Stimulated activated CD8-positive, alpha-beta memory T cell treated with anti-CD3 and anti-CD28 coated beads, Interleukin-15, amount 100 ng/mL, for 4 hours (primary cell): ENCODE measurements at places on chromosomes 7 and 10.

DNA sequence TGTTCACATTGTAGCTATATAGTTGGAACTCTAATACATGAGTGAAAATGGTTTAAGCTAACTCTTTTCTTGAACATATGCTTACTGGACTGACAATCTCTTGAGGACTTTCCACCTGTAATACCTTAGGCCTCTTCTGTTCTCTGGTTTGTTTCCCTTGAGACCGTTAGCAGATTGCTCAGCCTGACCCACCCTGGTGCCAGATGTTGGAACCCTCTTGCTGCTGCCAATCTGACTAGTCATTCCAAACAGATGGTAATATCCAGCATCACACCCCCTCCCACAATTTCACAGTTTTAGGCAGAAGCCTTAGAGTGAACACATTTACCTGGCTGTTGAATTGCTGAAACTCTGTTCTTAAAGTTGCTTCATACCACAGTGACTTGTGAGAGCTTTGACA, 18.7 kb downstream of the CALD1 start:
- DNase-seq: no peak

DNA sequence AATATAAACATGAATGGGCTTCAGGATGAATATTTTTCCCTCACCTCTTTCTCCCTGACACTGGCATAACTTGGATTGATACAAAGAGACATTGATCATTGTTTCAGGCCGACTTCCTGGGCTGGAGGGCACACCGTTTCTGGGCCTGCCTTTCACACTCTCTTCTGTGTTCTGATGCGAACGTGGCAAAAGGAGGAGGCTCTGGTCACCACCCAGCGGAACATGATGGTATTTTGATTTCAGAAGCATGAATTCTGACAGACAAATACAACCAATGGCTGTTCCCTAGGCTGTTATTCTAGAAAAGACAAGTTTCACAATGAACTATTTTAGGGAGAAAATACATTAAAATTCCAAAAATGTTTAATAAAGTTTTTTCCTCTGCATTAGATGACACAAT, 534.5 kb upstream of the MKI67 start:
- no peak for DNase-seq

- no peak for DNase-seq
These were observed 59.8 kb upstream of the TES start for GRCh38 chr7:116150588-116150987.

DNA sequence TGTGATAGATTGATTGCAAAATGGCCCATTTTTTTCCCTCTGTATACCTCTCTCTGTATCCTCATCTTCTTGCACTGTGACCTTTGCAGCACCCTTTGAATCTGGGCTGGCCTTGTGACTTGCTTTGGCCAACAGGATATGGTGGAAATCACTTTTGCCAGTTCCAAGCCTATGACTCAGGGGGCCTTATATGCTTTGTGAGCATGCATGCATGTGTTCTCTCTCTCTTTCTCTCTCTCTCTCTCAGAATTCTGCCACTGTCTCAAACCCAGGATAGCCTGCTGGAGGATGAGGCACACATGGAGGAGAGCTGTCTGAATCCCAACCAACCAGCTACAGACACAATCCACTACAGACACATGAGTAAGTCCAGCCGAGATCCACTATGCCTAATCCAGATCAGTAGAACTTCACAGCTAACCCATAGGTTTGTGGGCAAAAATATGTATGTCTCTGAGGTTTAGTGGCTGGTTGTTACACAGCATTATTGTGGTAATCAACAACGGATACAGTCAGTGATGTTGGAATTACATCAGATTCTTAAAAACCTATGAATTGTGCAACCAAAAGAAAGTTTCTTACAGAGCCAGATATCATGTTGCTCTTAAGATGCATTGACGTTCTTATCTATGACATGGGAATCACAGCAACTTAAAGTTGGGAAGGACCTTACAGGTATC, 41.8 kb upstream of the ABCB4 start:
- DNase-seq: no peak

GRCh38 chr10:74925291-74925690, 98.9 kb downstream of the KAT6B start:
- no peak for DNase-seq

DNA sequence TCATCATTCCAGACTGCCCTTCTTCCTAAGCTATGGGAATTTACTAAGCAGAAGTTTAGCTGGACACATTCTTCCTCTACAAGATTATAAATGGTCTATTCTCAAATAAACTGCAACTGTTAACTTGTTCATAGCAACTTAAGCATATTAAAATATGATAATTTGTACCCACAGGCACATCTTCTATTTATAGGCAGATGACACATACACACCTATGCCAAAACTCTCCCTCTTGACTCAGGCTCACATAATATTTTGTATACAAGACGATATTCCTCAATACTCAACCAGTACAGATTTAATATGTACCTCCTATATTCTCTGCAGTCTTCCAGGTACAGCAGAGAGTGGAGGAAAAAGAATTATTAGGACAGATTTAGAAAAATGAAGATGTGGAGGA, 232.7 kb upstream of the KIAA1217 start:
- no peak for DNase-seq

DNA sequence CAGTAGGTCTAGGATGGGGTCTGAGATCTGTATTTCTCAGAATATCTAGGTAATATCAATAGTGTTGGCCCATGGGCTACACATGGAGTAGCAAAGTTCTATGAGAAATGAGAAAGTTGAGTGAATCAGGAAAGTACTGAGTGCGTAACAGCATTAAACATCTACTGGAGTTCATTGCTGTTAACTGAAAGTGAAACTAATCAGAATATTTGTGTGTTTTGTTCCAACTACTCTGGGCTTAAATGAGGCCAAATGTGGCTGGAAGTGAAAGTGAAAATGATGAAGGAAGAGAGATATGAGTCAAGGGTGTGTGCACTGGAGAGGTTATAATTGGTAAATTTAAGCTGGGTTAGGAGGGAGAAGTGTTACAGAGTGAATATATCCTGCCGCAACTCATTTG, 46.5 kb downstream of the TMEM106B start:
- no peak for DNase-seq

DNA sequence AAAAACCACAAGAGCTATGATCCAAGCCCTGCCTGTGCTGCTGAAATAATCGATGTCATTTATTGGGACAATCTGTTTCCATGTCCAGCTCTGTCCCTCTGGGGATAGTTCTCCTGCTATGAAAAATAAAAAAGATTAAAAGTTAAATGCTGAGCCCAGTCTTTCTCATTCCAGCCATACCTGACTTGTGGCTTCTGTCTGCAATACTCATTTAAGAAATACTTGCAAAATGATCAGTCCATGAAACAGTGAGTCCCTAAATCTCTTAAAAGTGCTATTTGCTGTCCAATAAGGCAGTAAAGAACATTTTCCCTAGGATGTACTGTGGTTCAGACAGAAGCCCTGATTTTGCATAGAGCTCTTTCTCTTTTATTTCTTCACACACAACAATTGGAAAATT, 91.7 kb downstream of the SLC16A9 start:
- no peak for DNase-seq

- DNase-seq: no peak
These were observed 12.5 kb downstream of the STAG3 start for GRCh38 chr7:100190048-100190711.
